ENCODE measurements at places on chromosomes 3 and 15. TPM values are rescaled to one million over a fixed set of nuclear protein-coding genes. Genes with fewer than 3 reads are reported as not detected.
A peak's percentile ranks its signal among the peaks of the same experiment; 100 is the strongest.

- H3K27me3 ChIP-seq, result peaks cover 23% of the 10 kb centered on the region
- DNase-seq, result no peak
- no peak within 1 kb of the TSS for H3K27ac ChIP-seq
- H3K4me1 ChIP-seq, result peaks cover 13% of the 10 kb centered on the region
- peak within 1 kb of the TSS; percentile 41 for H3K4me3 ChIP-seq
Measured at GRCh38 chr3:27721717-27722564, at the start of gene EOMES. Gene EOMES, minus strand, starts transcription at chr3:27722323. Its CDS starts 29 bp downstream, at chr3:27722294.

- no peak for DNase-seq
- H3K4me3 ChIP-seq, result no peak overlapping the region
- H3K36me3 ChIP-seq, result no peaks in the 10 kb centered on the region
- no peaks in the 10 kb centered on the region for H3K27me3 ChIP-seq
- H3K4me1 ChIP-seq, result peaks cover 28% of the 10 kb centered on the region
- no peak overlapping the region for H3K27ac ChIP-seq
Measured at GRCh38 chr3:195159814-195160165, 111.2 kb downstream of the XXYLT1 start.

DNA sequence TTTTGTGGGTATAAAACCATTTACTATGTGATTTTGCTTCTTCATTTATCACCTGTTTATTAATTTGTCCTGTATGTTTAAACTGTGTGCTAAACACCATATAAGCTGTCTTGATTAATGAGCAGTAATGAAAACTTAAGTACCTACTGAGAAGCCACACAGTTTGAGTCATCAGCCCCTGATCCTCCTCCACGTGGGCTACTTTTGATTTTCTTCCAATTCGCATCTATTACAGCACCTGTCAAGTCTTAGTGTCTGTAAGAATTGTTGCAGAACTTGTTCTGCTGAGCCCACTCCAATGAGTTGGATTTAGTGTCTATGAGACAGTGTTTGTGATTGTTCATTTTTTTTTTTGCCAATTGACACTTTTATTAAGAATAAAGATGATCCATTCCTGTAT lies 16.8 kb downstream of the EPHA6 start:
- no peak for DNase-seq
- no peaks in the 10 kb centered on the region for H3K27me3 ChIP-seq
- no peak overlapping the region for H3K4me3 ChIP-seq
- no peaks in the 10 kb centered on the region for H3K36me3 ChIP-seq
- H3K27ac ChIP-seq, result no peak overlapping the region
- no peaks in the 10 kb centered on the region for H3K4me1 ChIP-seq

The ZNF80 gene
- not detected for total RNA-seq

- H3K4me1 ChIP-seq, result no peaks in the 10 kb centered on the region
- no peaks in the 10 kb centered on the region for H3K27me3 ChIP-seq
- H3K36me3 ChIP-seq, result no peaks in the 10 kb centered on the region
- H3K27ac ChIP-seq, result no peak overlapping the region
- no peak overlapping the region for H3K4me3 ChIP-seq
Measured at GRCh38 chr15:47950447-47950846, 170.3 kb upstream of the SLC24A5 start.

GRCh38 chr3:16768956-16769355 lies 115.8 kb upstream of the PLCL2 start:
- no peak for DNase-seq
- H3K27me3 ChIP-seq, result no peaks in the 10 kb centered on the region
- H3K4me1 ChIP-seq, result no peaks in the 10 kb centered on the region
- H3K36me3 ChIP-seq, result no peaks in the 10 kb centered on the region

DNA sequence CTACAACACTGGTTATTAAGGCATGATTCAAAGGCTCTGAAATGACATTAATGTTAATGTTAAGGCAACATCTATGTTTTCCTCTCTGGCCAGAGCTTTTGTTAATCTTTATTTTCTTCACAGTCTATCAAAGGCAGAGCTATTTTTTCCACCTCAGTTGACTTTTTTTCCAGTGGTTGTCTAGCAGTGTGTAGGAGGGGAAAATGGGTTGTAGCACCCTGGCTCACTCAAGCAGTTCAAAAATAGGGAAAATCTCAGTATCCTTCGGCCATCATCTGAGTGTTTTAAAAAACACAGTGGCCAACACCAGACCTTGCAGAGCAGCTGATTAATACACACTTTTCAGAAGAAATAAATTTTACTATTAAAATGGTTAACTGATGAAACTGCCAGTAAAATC lies 21.4 kb downstream of the CBLB start:
- H3K27me3 ChIP-seq, result no peaks in the 10 kb centered on the region
- DNase-seq, result no peak
- no peaks in the 10 kb centered on the region for H3K36me3 ChIP-seq
- no peak overlapping the region for H3K27ac ChIP-seq

- H3K36me3 ChIP-seq, result peaks cover 17% of the 10 kb centered on the region
- H3K4me3 ChIP-seq, result no peak overlapping the region
- peak overlapping the region; percentile 46 for H3K27ac ChIP-seq
- peaks cover 43% of the 10 kb centered on the region for H3K4me1 ChIP-seq
- no peaks in the 10 kb centered on the region for H3K27me3 ChIP-seq
Measured at GRCh38 chr15:101010781-101011180, 91.6 kb downstream of the LRRK1 start.

Data from SJSA1 (cell line).